NCI-H1105 treated with DMSO at 0.1 percent for 48 hours (cell line): ENCODE measurements at places on chromosomes 6 and 20.

- DNase-seq = no peak
Measured at GRCh38 chr6:31575335-31575901, at the start of gene TNF. TSS of gene TNF (plus strand) at chr6:31575565. CDS start at chr6:31575742, 177 bp downstream.

DNA sequence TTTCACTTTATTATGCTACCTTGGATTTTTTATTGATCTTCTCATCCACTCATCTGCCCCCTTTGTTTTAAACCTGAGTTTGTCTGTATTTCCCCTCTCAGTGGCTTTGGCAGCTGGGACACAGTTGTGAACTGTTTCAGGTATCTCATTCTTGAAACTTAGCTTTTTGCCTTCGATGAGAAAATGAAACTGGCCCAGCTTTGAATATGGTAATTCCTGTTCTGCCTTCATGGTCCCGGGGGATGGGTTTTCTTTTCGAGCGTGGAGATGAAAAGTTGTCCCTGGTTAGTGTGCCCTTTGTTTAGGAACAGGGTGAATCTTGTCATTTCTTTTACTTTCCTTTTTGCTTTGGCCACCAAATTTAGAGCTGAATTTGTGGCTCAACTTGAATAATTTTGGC is 25.6 kb downstream of the DHX35 start:
- no peak for DNase-seq

GRCh38 chr20:25856256-25856884 is 159.7 kb upstream of the ZNF337 start:
- no peak for DNase-seq

DNA sequence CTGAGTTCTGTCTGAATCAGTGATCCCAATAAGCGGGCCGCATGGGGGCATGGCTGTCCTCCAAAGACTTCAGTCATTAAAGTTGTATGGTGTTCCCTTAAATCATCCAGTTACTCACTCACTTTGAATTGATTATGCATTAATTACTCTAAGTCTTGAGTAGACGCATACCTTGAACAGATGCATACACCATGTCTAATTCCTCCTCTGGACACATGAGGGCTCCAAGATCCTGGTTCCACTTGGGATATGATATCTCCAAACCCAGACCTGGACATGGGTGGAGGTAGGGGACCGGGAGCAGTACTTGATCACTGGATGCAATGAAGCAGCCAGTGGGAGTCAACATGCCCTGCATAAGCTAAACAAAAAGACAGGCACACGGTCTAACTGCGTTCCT is 204.5 kb downstream of the FNDC1 start:
- no peak for DNase-seq

- DNase-seq = no peak
Measured at GRCh38 chr20:61435823-61436220, 183.8 kb downstream of the CDH4 start.
